Airway epithelial cell (primary cell): ENCODE measurements at places on chromosomes 2 and 18. TPM values are rescaled to one million over a fixed set of nuclear protein-coding genes. Genes with fewer than 3 reads are reported as not detected.

Gene SERPINB13
- 44.9 and 63.0 TPM in 2 replicates for total RNA-seq

Gene TUBB8B
- not detected in 2 replicates for total RNA-seq

Gene ASB18
- total RNA-seq: not detected in 2 replicates

Gene SCYGR7
- total RNA-seq: not detected in 2 replicates

Gene HTR2B
- total RNA-seq: 0.05 TPM in 1 of 2 replicates, not detected in the other

Gene MOCOS
- 1.2 and 2.9 TPM in 2 replicates for total RNA-seq

Gene RAX
- total RNA-seq: not detected in 2 replicates

Gene RGPD6
- 6.2 and 11.9 TPM in 2 replicates for total RNA-seq

Gene NETO1
- total RNA-seq: 0.14 TPM in 1 of 2 replicates, not detected in the other

Gene HOXD8
- not detected in 2 replicates for total RNA-seq

Gene UPP2
- total RNA-seq: not detected in 2 replicates

Gene POU3F3
- not detected in 2 replicates for total RNA-seq

Gene CDC42EP3
- 24.6 and 36.0 TPM in 2 replicates for total RNA-seq

Gene CRYGC
- total RNA-seq: not detected in 2 replicates

Gene POTEI
- total RNA-seq: not detected in 2 replicates

Gene ALPP
- not detected in 2 replicates for total RNA-seq
